ENCODE measurements at places on chromosomes 2 and 18.

GRCh38 chr2:40105593-40105992 is 326.5 kb upstream of the THUMPD2 start:
- no peak for DNase-seq

DNA sequence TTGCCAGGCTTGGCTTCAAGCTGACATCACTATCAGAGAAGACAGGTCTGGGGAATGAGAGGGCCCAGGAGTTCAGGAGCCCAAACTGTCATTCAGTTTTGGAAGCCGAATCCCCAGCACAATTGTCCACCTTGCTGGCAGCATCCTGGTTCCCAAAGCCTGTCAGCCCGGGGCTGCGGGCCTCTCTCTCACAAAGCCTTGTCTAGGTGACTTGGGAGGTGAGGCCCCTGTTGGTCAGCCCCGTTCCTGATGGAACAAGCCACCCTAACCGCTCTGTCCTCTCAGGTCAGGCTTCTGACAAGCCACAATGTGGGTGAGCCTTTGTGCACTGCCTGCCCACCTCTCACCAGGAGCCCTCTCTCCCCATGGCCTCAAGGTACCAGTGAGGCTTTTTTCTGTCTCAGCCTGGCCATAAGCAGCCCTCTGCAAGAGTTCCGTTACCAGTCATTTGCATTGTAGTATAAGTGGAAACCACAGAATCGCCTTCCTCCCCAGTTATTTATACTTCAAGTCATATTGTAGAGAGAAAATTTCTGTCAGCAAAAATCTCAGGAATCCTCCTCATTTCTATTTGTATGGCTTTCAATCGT is 100.6 kb downstream of the MSH2 start:
- no peak for DNase-seq

DNA sequence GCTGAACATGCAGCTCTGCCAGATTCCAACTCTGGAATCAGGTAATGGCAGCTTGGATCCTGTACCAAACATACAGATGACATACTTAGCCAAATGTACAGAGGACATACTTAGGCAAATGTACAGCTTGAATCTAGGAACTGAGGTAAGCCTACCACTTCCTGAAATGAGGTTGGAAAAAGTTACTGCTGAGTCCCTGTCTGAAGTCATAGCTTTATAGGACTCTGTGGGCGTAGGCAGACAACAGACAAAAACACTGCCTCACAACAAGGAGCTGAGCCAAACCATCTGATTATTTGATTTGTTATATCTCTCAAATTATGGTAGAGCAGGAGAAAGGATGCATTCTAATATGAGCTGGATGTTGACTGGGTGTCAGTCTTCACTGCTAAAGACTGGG is 290.2 kb upstream of the TCF4 start:
- DNase-seq, result peak; percentile 29

GRCh38 chr2:96967436-96967835 is 18.9 kb downstream of the FAM178B start:
- no peak for DNase-seq

DNA sequence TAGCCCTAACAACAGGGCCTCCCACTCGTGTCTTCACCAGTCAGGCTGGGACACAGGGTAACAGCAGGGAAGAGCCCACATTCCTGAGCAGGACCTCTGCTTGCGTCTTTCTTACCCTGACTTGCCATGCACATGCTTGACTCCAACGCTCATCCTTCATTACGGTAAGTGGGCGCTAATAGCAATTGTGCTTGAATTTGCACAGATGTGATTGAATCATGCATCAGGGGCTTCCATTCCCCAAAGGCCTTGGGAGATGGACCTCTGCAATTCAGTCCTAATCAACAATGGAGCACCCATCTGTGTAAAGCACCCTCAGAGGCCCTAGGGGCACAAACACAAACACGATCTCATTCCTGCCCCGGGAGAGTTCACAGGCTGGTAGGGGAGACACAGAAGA is 13.5 kb downstream of the TEX51 start:
- DNase-seq, result no peak

- no peak for DNase-seq
Measured at GRCh38 chr2:43190311-43191052, 35.9 kb downstream of the ZFP36L2 start.

Data from cardiac muscle cell (in vitro differentiated cells and primary cell).